ENCODE measurements at places on chromosomes 4 and X. TPM values are rescaled to one million over a fixed set of nuclear protein-coding genes. Genes with fewer than 3 reads are reported as not detected.
A peak's percentile ranks its signal among the peaks of the same experiment; 100 is the strongest.

DNA sequence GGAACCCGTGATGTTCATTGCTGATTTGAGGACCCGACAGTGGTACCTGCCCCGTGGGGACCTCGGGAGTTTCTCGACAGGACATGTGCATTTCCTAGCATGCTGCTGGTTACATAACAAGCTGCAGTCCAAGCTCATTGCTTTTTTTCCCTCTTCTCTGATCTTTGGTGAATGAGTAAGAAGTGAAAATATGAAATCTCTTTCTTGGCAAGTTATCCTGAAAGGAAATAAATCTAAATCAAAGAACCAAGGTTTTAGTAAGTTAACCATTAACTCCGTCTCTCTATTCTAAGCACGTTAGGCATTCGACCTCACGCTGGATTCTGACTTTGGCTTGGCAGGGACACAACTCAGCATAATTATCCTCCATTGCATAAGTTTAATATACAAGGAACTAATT is 86.6 kb downstream of the STK32B start:
- DNase-seq, result no peak
- H3K4me3 ChIP-seq, result no peak overlapping the region
- H3K36me3 ChIP-seq, result no peaks in the 10 kb centered on the region
- no peaks in the 10 kb centered on the region for H3K27me3 ChIP-seq

Gene C1QTNF7
- not detected for total RNA-seq

Gene OPRPN
- total RNA-seq, result not detected

Gene SAGE1
- not detected for total RNA-seq

DNA sequence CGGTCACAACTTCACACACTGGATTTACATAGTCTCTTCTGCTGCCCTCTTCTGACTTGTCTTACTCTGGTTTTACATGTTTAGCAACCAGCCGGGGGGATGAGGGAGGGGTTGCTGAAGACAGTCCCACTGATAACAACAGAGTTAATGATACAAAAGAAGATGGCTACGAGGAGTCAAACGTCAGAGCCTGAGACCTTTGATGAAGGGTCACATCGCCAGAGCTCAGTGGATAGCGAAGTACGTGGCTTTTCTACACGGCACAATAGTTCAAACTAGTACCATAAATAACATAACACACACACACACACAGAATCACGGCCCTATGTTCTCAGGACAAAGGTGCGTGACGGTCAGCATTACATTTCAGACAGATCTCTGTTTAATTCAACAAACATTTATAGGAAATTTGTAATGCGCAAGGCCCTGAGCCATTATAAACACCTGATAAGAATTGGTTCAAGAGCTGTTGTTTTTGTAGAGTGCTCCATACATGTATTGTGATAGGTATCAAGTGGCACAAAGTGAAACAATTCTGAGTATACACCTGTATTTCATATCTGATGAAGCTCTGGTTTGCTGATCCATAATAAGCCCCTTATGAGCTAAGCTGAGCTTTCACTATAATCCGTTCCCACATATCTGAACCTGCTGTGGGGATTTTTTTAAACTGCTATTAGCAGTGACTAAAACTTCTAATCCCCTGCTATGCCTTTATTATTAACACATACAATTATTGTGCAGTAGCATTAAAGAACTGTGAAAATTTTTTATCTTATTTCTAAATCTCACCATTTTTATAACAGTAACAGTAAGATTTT is 100.0 kb downstream of the NR3C2 start:
- no peak overlapping the region for H3K4me3 ChIP-seq
- no peaks in the 10 kb centered on the region for H3K36me3 ChIP-seq
- H3K4me1 ChIP-seq, result no peaks in the 10 kb centered on the region
- H3K27ac ChIP-seq, result no peak overlapping the region
- no peaks in the 10 kb centered on the region for H3K27me3 ChIP-seq

DNA sequence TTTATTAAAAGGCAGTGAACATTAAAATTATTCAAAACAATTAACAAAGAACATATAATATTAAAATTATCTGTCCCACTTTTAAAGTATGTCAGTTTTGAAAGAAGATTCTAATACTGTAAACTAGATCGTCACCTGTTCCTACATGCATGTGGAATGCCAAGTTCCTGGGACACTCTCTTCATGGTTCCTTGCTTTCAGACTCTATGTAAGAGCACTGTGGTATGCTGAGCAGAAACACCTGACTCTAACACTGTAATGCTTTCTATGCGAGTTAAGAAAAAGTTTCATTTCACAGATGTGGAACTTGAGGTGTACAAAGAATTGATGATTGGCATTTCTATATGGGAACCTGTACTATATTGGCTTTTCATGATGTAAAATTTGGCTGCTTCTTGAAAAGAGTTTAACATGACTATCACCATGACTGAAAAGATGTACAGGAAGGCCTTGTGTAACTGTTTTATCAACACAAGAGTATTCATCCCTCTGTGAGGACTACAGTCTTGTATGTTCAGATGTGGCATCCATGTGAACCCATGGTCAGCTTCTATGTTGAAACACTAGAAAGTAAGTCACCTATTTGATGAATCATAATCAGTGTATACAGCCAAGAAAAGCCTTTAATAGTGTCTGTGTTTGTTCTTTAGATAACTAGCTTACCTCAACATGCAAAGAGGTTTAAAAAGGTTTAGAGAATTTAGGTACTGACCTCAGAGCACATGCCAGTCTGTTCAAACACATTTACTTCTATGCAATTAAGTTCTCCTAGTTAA is 354.5 kb downstream of the ARHGAP24 start:
- H3K27ac ChIP-seq, result no peak overlapping the region
- H3K4me3 ChIP-seq, result no peak overlapping the region
- no peaks in the 10 kb centered on the region for H3K36me3 ChIP-seq
- H3K4me1 ChIP-seq, result peaks cover 62% of the 10 kb centered on the region
- DNase-seq, result no peak
- peaks cover 1% of the 10 kb centered on the region for H3K27me3 ChIP-seq

Gene SCD5
- total RNA-seq, result 26.4 TPM

- no peaks in the 10 kb centered on the region for H3K36me3 ChIP-seq
- no peaks in the 10 kb centered on the region for H3K27me3 ChIP-seq
- no peak for DNase-seq
- H3K4me1 ChIP-seq, result no peaks in the 10 kb centered on the region
- no peak overlapping the region for H3K27ac ChIP-seq
- no peak overlapping the region for H3K4me3 ChIP-seq
Observed at GRCh38 chr4:11814758-11815157, 386.1 kb upstream of the HS3ST1 start.

DNA sequence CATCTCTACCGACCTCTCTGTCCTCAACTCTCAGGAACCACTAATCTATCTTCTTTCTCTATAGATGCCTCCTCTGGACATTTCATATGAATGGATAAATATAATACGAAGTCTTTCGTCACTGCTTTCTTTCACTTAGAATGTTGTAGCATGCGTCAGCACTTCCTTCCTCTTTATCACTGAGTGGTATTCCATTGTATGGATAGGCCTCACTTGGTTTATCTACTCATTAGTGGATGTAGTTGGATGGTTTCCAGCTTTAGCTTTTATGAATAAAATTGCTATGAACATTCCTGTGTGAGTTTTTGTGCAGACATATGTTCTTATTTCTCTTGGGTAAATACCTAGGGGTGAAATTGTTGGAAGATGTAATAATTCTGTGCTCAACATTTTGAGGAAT is 528.2 kb upstream of the FAT1 start:
- no peak for DNase-seq
- no peaks in the 10 kb centered on the region for H3K36me3 ChIP-seq
- no peaks in the 10 kb centered on the region for H3K27me3 ChIP-seq
- H3K4me3 ChIP-seq, result no peak overlapping the region
- H3K4me1 ChIP-seq, result peaks cover 25% of the 10 kb centered on the region

Gene NPNT
- total RNA-seq, result not detected

Gene CENPE
- 25.3 TPM for total RNA-seq

DNA sequence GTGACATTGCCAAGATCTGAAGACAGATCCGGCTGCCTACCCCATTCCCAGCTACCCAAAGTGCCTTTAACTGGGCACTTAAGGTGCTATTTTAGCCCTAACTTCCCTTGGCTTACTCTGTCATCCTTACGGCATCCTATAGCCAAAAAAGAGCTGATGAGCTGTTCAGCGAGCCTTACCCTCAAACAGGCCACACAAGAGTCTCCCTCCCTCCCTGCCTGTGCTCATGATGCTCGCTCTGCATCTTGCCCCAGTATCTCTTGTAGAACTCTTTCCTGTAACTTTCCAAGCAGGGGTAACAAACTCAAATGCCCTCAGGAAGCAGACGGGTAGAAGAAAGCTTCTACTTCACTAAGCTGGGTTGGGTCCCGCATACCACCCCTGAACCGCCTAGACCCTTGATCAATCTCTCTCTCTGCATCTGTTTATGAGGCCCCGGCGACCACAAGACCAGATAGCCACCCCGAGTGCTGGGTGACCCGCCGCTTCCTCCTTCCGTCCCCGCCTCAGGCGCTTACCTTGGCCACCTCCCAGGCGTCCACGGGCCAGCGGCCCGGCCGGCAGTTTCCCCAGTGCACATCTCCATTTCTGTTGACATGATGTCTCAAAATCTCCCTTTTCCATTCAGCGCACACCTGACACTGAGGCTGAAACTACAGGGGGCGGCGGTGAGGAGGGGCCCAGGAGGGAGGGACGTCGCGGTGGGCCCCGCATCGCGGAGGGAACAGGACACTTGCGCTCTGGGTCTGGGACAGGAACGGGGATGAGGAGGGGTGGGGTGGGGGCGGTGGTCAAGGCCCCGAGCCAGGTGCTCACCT is 663 bp downstream of the CXorf38 start:
- H3K4me1 ChIP-seq, result peaks cover 33% of the 10 kb centered on the region
- H3K4me3 ChIP-seq, result peak overlapping the region; percentile 98
- no peaks in the 10 kb centered on the region for H3K27me3 ChIP-seq
- peak; percentile 35 for DNase-seq
- peak overlapping the region; percentile 93 for H3K27ac ChIP-seq

Gene WNK3
- not detected for total RNA-seq

GRCh38 chr4:77082886-77083608 is 7.3 kb upstream of the CCNI start:
- no peak for DNase-seq
- no peak overlapping the region for H3K27ac ChIP-seq
- H3K36me3 ChIP-seq, result peaks cover 1% of the 10 kb centered on the region
- 0 out of 2 replicates have a peak, but pooled peaks cover 2% of the 10 kb centered on the region for H3K4me1 ChIP-seq

DNA sequence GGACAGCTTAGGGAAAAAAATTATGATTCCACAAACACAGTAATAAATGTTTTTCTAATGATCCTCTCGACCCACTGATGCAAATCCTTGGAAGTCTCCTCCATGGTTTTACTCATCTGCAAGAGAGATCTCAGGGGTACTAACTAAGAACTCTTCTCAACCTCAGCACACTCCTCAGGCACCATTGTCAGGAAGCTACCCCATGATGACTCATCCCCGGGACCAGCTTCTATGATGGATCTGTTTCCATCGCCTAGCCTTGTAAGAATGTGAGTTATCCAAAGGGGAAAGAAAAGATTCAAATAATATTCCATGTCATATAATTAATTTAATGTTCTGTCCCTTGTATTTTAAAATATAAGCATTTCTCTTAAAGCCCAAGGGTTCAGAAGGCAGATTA is 816.1 kb upstream of the IGFBP7 start:
- H3K4me1 ChIP-seq, result no peaks in the 10 kb centered on the region
- no peaks in the 10 kb centered on the region for H3K36me3 ChIP-seq
- H3K27me3 ChIP-seq, result no peaks in the 10 kb centered on the region
- DNase-seq, result no peak
- no peak overlapping the region for H3K27ac ChIP-seq

DNA sequence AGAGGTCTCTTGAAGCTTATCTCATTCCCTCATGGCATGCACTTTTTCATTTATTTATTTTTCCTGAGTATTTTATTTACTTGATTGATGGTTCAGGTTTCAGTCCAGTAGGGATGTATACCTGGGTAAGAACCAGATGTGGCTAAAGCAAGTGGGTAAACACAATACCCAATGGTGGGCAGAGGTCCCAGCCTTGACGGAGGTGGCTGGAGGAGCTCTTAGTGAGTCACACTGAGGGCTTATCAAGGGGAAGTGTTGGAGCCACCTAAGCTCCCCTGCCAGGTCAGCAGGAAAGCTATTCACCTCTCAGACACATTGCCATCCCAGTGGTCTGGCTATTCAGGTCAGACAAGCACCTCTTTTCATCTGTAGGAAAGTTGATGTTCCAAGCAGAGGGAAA is 236.2 kb upstream of the MAGEB16 start:
- no peak overlapping the region for H3K4me3 ChIP-seq
- no peaks in the 10 kb centered on the region for H3K36me3 ChIP-seq
- H3K27ac ChIP-seq, result no peak overlapping the region
- H3K4me1 ChIP-seq, result no peaks in the 10 kb centered on the region

Gene GLUD2
- total RNA-seq, result 0.45 TPM

- H3K27ac ChIP-seq, result no peak overlapping the region
- peaks cover 7% of the 10 kb centered on the region for H3K4me1 ChIP-seq
- no peak for DNase-seq
- no peaks in the 10 kb centered on the region for H3K36me3 ChIP-seq
- H3K27me3 ChIP-seq, result no peaks in the 10 kb centered on the region
Observed at GRCh38 chrX:40148385-40149285, 50.9 kb upstream of the BCOR start.

DNA sequence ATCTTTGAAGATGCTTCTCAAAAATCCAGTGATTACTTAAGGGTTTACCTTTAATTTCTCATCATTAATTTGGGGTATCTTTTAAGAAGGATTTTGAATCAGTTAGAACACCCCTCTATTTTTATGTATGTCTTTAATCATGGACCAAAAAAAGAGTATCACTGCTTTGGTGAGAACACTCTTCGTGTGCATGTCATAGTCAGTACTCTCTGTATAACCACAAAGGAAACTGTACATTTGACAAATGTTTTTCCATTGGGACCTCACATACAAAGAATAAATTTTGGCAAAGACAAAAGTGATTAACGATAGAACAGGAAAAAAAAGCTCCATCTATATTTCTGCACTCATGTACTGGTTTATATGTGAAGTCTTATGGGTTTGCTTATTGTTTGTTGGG is 31.3 kb downstream of the FAM241A start:
- H3K36me3 ChIP-seq, result no peaks in the 10 kb centered on the region
- no peak overlapping the region for H3K4me3 ChIP-seq
- H3K4me1 ChIP-seq, result peaks cover 21% of the 10 kb centered on the region
- no peaks in the 10 kb centered on the region for H3K27me3 ChIP-seq
- H3K27ac ChIP-seq, result no peak overlapping the region

GRCh38 chrX:151175283-151176062 is 911 bp upstream of the GPR50 start:
- H3K4me3 ChIP-seq, result no peak overlapping the region
- DNase-seq, result no peak
- no peaks in the 10 kb centered on the region for H3K36me3 ChIP-seq
- no peak overlapping the region for H3K27ac ChIP-seq

- peak overlapping the region; percentile 34 for H3K4me3 ChIP-seq
- no peak overlapping the region for H3K27ac ChIP-seq
- peak; percentile 28 for DNase-seq
- H3K4me1 ChIP-seq, result peaks cover 24% of the 10 kb centered on the region
Observed at GRCh38 chr4:138297743-138298405, 55.7 kb upstream of the SLC7A11 start.

Gene GABRB1
- total RNA-seq, result not detected

Gene NUDT10
- not detected for total RNA-seq

- peaks cover 6% of the 10 kb centered on the region for H3K36me3 ChIP-seq
- no peaks in the 10 kb centered on the region for H3K4me1 ChIP-seq
- no peaks in the 10 kb centered on the region for H3K27me3 ChIP-seq
- H3K4me3 ChIP-seq, result no peak overlapping the region
- H3K27ac ChIP-seq, result no peak overlapping the region
Observed at GRCh38 chr4:105208561-105208960, 61.9 kb downstream of the TET2 start.

Gene SLC49A3
- 0.48 TPM for total RNA-seq

GRCh38 chrX:69603566-69604194 is 12.2 kb upstream of the EDA start:
- H3K4me3 ChIP-seq, result no peak overlapping the region
- no peak for DNase-seq
- no peaks in the 10 kb centered on the region for H3K27me3 ChIP-seq
- no peak overlapping the region for H3K27ac ChIP-seq
- H3K36me3 ChIP-seq, result no peaks in the 10 kb centered on the region

Gene RENBP
- 0.31 TPM for total RNA-seq

Gene USP17L17
- total RNA-seq, result not detected

Gene RBM47
- total RNA-seq, result 1.0 TPM

Data from HFFc6 (cell line).